ENCODE measurements at places on chromosomes 3 and 15. TPM values are rescaled to one million over a fixed set of nuclear protein-coding genes. Genes with fewer than 3 reads are reported as not detected.

- no peak for DNase-seq
These were observed 22.6 kb upstream of the RBP1 start for GRCh38 chr3:139561959-139562676.

- DNase-seq = no peak
These were observed 14.3 kb downstream of the ZIC4 start for GRCh38 chr3:147391781-147392624.

- no peak for DNase-seq
These were observed 123.9 kb downstream of the ZMAT3 start for GRCh38 chr3:178947738-178948137.

DNA sequence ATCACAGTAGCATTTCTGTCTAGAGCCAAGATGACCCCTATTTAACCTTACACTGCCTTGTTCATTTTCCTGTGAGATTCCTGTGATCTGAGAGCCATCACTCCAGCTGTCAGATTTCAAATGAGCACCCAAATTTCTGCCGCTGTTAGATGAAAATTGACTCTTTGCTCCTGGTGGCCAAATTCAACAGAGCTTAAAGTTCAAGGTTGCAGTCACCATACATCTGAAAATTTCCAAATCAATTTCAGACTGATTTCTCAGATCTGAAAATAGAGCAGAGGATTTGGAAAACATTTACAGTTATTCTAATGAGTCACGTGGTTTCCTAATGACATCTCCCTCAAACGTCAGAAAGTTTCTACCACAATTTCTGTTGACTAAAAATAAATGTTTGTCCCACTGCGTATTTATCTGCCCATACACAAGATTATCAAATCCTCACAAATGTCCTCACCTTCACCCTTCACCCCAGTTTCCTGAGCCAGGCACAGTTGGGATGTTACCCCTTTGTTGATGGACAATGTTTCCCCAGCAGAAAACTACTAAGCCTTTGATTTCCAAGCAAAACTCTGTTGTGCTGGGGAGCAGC is 16.4 kb downstream of the HDC start:
- no peak for DNase-seq

TUSC7 gene
- not detected for total RNA-seq

SLC6A20 gene
- total RNA-seq = 22.7 TPM

PLA2G4E gene
- total RNA-seq = 1.5 TPM

SST gene
- total RNA-seq = not detected

PROS1 gene
- 70.5 TPM for total RNA-seq

Data from upper lobe of right lung (tissue), 1 donor.